ENCODE measurements at places on chromosomes 3 and 15.
A peak's percentile ranks its signal among the peaks of the same experiment; 100 is the strongest.

DNA sequence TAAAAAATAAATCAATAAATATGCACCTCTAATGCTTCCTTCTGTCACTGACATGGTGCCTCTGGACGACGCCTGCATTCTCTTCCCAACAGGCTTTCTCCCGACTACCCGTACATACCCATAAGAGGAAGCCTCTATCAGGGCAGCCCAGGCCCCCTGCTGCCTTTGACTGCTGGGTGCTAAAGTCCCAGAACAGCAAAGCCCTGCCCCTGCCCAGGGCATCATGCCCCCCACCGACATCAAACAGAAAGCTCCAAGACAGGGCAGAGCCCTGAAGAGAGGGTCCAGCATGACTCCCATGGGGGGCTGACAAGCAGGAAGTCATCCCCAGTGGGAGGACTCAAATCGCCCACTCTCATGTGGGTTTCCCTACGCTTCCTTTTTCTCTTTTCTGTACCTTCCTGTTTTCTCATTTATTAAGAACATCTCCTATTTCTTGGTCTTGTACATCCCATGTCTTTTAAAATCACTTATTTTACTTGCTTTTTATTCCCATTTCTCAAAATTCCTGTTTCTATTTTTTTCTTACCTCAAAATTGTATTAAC is 23.4 kb downstream of the XPC start:
- no peak for DNase-seq

- DNase-seq: no peak
Measured at GRCh38 chr3:82627733-82628132, 866.3 kb upstream of the GBE1 start.

DNA sequence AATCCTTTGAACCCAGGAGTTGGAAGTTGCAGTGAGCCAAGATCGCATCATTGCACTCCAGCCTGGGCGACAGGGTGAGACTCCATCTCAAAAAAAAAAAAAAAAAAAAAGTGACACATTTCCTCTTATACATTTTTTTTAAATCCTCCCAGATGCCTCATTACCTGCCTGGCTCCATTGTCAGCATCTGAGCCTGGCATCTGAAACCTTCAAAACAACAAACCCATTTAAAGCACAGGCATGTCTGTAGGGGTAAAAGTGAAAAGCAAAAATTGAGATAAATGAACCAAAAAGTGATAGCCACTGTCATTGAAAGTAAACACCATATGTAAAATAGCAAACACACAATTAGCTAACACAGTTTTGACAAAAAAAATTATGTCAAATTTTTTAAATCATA is 38.6 kb downstream of the OSBPL10 start:
- no peak for DNase-seq

GRCh38 chr15:26673445-26673844 is 99.4 kb downstream of the GABRB3 start:
- DNase-seq: no peak

DNA sequence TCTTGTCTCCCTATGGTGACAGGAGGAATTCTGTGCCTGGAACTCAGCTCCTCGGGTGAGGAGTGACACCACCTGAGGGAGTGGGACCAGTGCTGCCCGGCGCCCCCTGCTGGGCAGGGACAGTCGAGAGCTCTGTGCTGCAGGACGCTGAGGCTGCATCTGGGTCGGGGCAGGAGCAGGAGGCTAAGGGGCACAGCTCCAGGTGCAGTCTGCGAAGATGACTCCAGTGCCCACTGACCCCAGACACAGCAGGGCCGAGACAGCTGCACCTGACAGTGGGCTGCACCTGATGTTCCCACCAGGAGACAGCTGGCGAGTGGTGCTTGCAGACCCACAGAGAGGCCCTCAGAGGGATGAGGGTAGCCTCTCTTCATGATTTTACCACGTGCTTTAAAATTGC is 152.9 kb downstream of the ATP10A start:
- no peak for DNase-seq

DNA sequence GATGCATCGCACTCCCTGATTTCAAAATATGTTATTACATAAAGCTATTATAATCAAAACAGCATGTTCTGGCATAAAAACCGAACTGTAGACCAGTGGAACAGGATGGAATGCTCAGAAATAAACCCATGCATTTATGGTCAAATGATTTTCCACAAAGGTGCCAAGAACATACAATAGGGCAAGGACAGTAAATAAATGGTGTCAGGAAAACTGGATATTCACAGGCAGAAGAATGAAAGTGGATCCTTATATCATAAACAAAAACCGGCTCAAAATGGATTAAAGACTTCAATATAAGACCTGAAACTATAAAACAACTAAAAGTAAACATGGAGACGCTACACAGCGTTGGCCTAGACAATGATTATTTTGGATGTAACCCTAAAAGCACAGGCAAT is 22.6 kb downstream of the USP50 start:
- DNase-seq: no peak

DNA sequence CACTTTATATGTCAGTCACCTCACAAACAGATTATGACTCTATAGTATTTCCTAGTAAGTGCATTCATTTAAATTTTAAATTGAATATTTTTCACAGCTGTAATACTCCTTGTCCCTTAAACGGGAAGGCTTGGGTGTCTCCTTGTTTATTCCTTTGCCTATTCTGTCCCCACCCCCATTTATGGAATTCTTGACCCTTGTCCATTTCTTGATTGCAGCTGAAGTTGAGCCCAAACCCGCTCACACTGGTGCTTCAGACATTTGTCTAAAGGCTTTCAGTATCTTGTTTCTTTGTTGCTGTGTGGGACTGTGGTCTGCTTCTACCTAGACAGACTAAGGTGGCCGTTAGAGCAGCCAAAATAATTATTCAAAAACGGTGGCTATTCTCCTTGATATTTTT is 449.7 kb downstream of the FOXP1 start:
- no peak for DNase-seq

DNA sequence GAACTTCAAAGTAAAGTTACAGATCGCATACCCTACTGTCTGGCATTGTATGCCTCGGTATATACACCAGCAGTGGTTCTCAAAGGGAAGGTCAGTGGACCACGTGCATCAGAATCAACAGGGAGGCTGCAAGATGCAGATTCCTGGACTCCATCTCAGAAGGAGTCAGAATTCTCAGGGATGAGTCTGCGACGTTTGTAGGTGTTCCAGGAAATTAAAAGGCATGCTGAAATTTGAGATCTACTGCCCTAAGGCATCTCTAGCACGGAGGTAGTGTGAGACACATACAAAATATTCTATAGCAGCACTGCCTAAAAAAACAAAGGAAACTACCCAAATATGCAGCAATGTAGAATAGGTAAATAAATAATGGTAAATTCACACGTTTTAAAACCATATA is 136.8 kb upstream of the BNIP2 start:
- no peak for DNase-seq

DNA sequence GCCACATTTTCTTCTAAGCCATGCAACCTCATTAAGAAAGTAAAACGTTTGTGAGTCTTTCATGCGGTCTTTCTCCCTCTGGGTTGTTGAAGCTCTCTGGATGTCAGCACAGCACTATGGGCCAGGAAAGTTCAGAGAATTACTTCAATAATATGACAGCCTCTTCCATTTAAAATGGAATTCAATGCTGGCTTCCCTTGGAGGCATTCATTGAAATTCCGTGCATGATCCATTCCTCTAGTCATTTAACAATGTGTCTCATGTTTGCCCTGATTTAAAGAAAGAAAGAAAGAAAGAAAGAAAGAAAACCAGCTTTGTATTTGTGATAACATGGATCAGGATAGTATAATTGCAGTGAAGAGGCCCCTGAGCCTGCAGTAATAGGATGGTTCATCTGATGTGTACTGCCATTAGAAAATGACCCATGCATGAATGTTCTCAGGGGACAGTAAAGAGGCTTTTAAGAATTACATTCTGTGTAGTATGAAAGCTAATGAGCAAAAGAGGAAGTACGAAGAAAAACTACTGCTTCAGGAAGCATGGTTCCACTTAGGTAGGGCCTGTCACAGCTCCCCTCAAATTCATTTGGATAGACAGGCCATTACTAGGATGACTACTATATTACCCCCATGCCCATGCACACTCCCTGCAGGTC is 146.0 kb downstream of the ARPP21 start:
- DNase-seq: no peak

- no peak for DNase-seq
Measured at GRCh38 chr3:14031271-14031670, 93.4 kb downstream of the CHCHD4 start.

DNA sequence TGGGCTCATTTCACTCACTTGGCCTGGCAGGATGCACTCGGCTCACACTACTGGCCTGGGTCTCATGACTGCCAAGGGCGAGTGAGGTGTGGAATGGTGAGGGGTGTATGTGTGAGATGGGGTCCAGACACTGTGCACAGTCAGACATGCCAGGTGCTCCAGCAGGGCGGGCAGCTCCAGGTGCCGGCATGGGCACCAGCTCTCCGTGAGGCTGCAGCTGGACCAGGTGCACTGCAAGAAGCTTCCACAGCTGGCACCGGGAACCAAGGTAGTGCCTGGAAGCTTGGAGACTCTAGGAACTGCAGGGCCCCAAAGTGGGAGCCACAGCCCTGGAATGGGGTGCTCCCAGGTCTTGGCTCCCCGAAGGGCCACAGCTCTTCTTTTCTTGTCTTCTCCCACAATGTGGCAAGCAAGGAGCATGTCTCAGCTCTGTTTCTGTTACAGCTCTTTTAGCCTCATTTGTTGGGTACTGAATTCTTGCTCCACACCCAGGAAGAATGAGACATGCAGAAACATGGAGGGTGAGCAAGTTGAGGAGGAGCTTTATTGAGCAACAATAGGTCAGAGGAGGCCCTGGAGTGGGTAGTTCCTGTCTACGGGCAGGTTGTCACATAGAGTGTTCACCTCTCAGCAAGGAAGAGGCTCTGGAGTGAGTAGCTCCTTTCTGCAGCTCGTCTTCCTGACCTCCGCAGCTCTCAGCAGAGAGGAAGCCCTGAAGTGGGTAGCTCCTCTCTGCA is 762.8 kb downstream of the CADM2 start:
- no peak for DNase-seq

DNA sequence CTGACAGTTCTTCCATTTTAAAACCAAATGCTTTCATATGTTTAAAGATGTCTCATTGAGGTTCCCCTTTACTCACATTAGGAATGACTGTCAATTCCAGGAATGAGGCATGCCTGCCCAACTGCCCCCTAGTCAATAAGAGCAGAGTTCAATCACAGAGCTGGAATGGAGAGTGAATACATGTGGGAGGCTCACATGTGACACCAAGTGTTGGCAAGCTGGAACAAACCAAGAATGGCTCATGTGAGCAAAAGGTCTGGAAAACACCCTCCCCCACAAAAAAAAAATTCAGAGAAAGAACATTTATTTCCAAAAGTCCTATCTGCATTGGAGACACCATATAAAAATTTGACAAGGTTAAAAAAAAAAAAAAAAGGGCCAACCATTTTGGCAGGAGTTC is 3.7 kb downstream of the PBRM1 start:
- peak; percentile 55 for DNase-seq

GRCh38 chr15:68816158-68816557 is 4.5 kb downstream of the ANP32A start:
- no peak for DNase-seq

GRCh38 chr3:45748068-45748467 is 48.3 kb downstream of the SLC6A20 start:
- DNase-seq: no peak

- no peak for DNase-seq
Measured at GRCh38 chr15:101563176-101563796, 73.8 kb upstream of the PCSK6 start.

Data from globus pallidus (tissue), 1 donor.